ENCODE measurements at places on chromosomes 6 and 20.
A peak's percentile ranks its signal among the peaks of the same experiment; 100 is the strongest.

DNA sequence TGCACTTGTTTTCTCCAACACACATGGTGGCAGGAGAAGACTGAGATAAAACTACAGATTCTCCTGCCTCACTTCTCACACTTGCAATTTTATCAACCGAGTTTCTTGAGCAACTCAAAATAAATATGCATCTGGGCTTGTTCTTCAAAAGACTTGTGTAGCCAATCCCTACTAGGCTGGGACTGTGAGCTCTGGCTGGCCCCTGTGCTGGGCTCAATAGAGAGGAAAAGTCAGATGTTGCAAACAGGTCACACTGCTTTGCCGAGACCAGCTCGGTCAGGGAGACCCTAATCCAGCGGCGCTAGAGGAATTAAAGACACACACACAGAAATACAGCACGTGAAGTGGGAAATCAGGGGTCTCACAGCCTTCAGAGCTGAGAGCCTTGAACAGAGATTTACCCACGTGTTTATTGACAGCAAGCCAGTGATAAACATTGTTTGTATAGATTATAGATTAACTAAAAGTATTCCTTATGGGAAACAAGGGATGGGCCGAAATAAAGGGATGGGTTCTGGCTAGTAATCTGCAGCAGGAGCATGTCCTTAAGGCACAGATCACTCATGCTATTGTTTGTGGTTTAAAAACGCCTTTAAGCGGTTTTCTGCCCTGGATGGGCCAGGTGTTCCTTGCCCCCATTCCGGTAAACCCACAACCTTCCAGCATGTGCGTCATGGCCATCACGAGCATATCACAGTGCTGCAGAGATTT is 32.7 kb downstream of the FAM50B start:
- no peak for DNase-seq

DNA sequence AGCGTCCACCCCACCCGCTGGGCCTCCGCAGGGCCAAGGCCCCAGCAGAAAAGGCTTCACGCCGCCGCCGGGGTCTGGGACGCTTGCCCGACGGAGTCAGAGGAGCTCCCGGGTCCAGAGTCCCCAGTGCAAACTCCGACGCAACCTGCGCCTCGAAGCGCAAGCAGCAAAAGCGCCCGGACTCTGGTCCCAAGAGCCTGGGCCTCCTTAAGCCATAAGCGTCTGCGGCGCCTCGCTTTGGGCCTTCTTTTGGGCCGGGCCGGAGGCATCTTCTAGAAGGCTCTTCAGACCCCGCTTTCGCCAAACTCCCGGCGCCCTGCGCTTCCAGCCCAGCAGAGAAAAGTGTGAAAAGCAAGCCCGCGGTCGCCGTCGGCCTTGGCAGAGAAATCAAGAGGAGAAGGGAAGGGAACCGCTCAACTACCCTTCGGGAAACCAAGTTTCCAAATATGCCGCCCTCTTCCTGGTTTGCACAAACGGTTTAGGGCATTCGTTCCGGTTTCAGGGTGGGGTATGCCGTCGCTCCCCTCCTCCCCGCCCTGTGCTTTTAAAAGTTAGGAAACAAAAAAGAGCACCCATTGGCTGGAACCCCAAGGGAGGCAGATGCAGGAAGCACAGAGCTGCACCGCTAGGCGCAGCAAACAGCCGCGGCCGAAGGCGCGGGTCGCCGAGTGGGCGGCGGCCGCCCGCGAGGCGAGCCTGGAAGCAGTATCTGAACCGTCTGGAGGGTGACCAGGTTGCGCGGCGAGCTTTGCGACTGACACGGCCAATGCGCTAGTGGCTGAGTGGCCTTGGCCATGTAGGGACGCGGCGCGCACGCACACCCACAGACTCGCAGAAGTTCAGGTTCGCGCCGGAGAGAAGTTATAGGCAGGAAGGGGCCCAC is 1.2 kb downstream of the TBX18 start:
- DNase-seq, result peak; percentile 84

DNA sequence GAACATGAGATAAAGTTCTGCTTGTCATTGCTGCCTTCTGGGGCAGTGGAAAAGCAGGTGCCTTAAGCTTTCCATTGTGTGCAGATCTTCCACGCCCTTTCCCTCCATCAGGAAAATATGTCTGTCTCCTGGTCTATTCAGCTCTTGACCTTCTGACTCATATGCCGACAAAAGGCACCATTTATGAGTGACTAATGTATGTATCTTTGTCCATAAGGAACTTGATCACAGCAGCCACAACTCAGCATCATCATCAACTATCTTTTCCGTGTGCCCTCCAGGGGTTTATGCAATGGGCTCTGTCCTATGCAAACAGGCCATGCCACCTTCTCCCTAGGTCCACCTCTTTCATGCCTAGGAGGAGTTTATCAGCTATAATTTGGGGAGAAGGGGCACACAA is 102.7 kb upstream of the QKI start:
- DNase-seq, result no peak

GRCh38 chr6:2021713-2022125 is 223.7 kb downstream of the GMDS start:
- peak; percentile 71 for DNase-seq

DNA sequence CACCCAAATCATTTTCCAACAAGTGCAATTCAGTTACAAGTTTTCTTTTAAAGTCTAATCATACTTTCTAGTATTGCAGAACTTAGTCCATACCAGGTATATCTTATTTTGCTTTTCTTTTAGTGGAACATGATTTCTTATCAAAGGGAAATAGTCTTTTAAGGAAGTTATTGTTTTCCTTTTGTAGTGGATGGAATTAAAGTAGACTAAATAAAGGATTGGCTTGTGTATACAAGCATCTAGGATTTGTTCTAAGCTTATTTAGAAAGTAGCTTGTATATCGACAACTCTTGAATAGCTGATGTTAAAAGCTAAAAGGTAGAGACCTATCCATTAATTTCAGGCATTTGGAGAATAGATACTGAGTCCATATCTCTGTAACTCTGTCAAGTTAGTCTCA is 14.8 kb downstream of the DCBLD1 start:
- no peak for DNase-seq

- DNase-seq, result no peak
These were observed 2.3 kb downstream of the ZBTB2 start for GRCh38 chr6:151388997-151389617.

- no peak for DNase-seq
These were observed 2.0 kb upstream of the ACSS1 start for GRCh38 chr20:25059866-25060465.

- DNase-seq, result no peak
These were observed 31.9 kb upstream of the NOX3 start for GRCh38 chr6:155487371-155488130.

GRCh38 chr6:132713352-132714134 is at the start of gene VNN1:
Gene VNN1, minus strand, starts transcription at chr6:132714055. Its CDS starts 20 bp downstream, at chr6:132714035.
- no peak for DNase-seq

DNA sequence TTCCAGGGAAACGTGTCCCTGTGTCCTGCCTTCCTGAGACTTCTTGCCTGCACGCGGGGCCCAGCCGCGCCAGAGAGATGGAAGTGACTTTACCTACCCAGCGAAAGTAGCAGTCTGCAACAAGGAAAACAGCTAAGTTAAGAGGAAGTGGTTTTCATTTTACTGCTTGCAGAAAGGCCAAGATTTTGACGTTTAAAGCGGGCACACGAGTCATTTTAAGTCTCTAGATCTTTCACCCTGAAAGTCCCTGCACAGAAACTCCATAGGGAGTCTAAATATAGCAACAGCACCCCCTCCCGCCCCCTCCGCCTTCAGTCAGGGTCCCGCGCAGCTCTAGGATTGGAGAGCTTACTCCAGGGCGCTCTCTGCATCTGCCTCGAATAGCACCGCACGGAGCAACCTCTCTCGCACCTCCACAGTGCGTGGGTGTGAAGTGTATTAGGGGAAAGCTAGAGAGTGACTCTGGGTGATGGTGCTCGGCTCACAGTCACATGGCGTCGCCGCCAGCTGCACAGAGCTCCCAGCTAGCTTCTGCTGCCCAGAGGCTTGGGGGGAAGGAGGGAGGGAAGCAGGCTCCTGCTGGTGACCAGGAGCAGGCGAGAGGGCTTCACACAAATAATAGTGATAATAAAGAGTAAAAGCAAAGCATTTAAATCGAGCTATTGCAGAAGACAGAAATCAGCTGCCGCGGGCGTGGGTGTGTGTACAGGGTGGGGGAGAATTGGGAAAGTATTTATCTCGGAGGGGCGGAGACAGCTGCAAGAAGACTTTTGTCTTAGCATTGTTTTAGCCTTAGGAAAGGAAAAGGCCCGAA is 1.8 kb upstream of the KCNQ5 start:
- peak; percentile 21 for DNase-seq

DNA sequence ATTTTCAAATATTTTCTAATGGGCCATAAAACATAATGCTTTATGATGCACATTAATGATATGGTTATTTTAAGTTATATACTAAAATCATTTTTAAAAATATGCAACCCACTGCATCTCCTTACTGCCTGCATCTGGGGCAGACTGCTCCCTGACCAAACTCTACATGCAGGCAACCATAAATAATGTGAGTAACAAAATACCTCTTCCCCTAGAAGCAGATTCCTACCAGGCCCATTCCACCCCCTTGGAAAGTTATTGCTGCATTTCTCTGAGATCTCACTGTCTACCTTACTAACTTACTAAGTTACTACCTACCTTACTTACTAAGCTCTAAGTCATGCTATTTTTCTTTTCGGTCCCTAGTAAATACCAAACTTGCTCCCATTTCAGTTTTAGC is 71.8 kb downstream of the ATG5 start:
- DNase-seq, result peak; percentile 85

DNA sequence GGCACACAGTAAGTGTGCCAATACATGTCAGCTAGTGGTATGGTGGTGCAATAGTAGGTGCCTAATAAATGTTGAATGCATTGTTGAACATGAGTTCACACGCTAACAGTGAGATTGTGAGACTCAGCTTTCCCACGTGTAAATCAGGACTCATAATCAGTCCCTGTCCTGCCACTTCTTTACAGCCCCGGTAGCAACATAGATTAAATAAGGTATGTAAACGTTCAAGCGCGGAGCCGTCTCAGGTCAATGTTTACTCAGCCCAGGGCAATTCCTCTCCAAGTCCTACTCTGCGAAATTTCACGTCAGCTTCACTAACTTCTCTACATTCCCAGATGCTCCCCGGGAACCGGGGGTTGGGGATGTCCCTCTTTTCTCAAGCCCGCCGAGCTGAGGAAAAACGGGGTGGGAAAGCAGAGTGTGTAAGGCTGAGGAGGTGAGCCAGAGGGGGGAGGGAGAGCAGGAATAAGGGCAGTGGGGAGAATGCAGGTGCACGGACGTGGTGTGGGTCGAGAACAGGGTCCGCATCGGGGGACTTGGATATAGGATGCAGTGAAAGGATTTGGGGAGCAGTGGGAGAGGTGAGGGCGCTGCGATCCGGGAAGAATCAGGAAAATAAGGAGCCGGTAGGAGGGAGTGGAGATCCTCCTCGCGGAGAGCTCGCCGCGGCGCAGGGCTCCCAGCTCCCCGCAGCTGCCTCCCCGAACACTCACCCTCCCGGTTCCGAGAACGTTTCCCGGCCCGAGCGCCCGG is 544 bp upstream of the TP53INP2 start:
- peak; percentile 3 for DNase-seq

DNA sequence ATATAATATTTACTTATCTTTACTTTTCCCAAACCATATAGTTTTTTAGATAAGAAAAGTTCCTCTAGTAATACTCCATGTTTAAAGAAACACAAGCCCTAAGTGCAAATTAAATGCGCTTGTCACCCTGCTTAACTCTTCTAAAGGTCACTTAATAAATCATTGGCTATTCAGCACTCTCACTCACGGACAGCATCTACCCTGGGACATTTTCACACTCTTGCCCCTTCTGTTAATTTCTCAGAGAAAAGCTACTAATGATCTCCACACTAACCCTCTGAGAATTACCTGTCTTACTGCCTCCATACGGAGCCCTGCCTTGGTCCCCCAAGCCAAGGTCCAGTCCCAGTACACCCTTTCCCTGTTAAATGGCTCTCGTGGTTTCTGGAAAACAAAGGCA is 102.2 kb downstream of the NRN1 start:
- DNase-seq, result no peak
